ENCODE measurements at places on chromosomes 16 and 17.

GRCh38 chr16:10031473-10031872, 150.8 kb downstream of the GRIN2A start:
- no peak for DNase-seq

DNA sequence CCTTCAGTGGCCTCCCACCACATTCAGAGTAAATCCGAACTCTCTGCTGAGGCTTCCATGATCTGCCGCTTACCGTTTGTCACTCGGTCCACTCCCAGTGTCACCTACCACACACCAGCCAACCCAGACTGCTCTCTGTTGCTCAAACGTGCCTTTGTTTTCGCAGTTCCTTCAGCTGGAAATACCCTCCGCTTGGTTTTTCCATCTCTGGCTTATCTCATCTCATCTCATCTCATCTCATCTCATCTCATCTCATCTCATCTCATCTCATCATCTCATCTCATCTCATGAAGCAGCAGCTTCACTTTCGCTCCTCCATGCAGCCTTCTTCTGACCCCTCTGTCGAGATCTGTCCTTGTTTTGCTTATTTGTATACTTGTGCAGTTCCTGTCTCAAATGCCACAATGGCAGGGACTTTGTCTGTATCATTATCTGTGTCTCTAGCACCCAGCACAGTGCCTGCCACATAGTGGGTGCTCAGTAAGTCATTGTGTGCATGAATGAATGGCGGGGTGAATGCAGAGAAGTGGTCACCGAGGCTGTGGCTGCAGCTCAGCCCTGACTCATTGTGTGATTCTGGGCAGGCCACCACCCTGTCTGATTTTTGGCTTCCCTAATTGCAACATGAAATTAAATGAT, 3.8 kb upstream of the SNX20 start:
- DNase-seq = peak; percentile 70

DNA sequence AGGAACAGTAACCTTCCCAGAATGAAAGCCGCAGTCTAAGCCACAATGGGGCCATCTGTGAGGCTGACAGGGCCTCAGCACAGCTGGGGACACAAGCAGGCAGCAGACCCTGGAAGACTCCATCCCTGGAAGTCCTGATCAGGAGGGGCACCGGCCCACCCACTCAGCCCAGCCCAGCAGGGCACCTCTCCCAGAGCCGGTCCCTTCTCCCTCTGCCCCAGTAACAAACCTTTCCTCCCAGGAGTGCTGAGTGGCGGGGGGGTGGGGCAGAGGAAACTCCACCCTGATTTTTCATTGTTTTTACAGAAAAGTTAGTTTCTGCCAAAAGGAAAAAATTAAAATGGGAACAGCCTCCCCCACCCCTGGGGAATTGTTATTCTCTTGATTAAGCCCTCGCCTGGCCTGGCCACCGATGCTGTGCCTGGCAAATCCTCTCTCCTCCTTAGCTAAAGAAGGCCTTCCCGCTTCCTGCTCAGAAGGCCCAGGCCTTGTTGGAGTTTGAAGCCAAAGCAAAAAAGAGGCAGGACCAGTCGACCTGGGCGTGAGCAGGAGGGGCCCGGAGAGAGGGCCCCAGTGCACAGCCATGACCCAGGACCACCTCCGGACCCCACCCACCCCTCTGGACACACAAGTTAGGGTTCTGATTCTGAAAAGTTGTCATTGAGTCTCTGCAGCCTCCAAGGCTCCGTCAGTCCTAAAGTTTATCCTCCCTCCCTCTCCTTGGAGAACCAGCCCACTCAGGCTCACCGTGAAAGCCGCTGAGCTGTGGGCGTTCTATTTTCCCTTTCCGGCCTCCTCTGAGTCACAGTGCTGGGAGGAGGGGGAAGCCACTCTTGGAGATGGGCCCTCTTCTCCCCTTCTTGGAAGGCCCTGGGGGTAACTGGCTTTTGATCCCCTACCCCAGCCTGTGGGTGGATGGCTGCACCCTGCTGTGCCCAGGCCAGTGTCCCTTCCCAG, 128.4 kb upstream of the TNRC6C start:
- no peak for DNase-seq

DNA sequence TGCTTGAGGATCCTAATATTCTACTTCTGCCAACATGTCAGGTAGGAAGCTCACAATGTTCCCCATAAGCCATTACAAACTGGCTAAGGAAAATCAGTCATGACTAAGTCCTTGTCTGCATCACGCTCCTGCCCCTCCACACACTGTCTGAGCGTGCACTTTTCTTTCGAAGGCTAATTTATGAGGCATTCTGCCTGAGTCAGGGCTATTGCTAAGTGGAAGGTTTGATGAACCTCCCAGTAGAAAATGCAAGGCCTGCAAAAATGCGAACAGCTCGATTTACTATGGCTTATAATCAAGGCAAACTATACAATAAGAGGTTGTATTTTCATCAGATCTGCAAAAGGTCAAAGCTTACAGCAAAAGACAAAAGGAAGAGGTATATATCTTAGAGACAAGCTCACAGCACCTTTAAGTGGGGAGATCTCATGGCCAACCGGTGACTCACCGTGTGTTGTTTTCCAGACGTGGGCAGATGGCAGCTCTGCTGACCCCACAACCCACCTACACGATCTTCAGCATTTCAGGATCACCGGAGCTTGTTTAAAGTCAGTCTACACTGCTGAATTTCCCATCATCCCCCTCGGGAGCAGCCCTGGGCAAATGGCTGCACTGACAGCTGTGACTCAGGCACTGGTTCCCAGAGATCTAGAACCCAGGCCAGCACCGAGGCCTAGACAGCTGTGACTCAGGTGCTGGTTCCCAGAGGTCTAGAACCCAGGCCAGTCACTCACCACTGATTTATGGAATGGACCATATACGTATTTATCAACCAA, 26.1 kb downstream of the MEAK7 start:
- DNase-seq = no peak

GRCh38 chr16:80230328-80231120, 310.3 kb upstream of the DYNLRB2 start:
- no peak for DNase-seq

DNA sequence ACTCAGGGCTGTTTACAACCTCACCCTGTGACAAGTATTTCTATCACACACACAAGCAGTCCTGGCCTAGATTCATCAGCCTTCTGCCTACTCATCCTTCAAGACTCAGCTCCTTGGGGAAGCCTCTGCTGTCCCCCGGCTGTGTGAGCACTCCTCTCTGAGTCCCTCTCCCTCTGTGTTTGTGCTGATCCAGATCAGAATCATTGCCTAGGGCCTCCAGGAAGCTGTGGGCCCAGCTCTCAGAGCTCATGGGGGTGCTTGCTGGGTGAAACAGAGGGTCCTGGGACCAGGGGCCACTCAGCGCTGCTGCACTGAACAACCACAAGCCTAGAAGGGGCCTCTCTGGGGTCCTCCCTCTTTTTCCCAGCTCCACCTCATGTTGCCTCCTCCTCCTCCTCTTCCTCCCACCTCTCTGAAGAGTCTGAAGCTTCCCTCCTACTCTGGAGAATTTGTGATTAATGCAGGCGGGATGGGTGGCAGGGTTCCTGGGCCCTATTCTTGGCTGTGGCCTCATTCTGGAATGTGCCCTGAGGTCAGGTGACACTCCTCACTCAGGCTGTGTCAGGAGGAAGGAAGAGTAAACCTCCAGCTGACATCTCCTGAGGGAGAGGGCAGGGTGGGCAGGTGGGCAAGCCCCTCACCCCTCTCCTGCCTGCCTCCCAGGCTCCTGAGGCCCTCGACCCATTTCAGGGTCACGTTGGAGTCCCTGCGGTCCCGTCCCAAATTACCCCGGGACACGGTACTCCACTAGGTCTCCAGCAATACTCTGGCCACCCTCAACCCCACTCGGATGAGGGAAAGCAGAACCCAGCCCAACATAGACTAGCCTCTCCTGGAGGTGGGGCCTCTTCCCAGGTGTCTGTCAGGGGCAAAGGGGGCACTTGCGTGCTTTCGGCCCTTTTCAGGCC, 10.1 kb downstream of the WFIKKN2 start:
- DNase-seq = no peak

- no peak for DNase-seq
These were observed 9.9 kb upstream of the CCL5 start for GRCh38 chr17:35889818-35890773.

GRCh38 chr17:55038291-55038690, 69.7 kb downstream of the STXBP4 start:
- no peak for DNase-seq

DNA sequence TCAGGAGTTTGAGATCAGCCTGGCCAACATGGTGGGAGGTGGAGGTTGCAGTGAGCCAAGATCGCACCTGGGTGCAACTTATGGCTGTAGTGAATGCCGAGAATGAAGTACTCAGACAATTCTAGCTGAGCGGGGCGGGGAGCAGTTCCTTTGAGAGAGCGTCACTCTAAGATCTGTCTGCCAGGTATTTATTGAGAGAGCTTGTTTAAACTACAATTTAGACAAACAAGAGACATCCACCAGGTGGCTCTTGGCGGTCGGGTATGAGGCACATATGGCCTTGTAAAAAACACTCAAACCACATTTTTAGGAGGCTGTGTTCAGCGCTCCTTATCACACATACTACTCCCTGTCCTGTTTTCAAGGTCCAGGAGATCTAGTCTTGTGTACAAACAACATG, 40.6 kb upstream of the CDH1 start:
- no peak for DNase-seq

- DNase-seq = no peak
These were observed 83.0 kb downstream of the TOX3 start for GRCh38 chr16:52463904-52464303.

GRCh38 chr17:38538906-38539305, 66.8 kb downstream of the SRCIN1 start:
- DNase-seq = no peak

- no peak for DNase-seq
These were observed 2.9 kb downstream of the ZBTB4 start for GRCh38 chr17:7476494-7476893.

GRCh38 chr17:2704031-2704889, 7.3 kb downstream of the CLUH start:
- DNase-seq = no peak

- DNase-seq = no peak
These were observed 3.3 kb downstream of the ITGA3 start for GRCh38 chr17:50059256-50059655.
